ENCODE measurements at places on chromosomes 1 and 21.

- no peak for DNase-seq
Measured at GRCh38 chr1:184417916-184418315, 31.1 kb downstream of the C1orf21 start.

DNA sequence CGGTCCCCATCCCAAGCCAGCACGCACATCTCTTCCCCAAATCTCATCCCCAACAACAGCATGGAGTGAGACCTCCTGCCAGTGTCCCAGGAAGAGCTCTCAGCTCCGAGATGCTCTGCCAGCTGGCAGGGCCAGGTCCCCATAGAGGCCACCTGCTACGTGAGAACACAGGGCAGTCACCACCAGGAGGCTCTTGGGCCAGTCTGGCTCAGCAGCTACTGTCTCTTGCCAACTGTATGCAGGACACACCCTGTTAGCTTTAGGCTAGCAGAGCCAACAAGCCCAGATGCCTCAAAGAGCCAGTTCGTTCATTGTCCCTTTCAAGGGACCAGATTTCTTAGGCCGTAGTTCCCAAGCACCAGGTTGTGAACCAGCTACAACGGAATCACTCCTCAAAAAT is 36.9 kb downstream of the FBXO2 start:
- peak; percentile 50 for DNase-seq

GRCh38 chr1:205227584-205228013 is at the start of gene TMCC2:
TMCC2 (plus strand) TSS chr1:205227946; CDS start chr1:205228565, 619 bp downstream.
- peak; percentile 95 for DNase-seq

DNA sequence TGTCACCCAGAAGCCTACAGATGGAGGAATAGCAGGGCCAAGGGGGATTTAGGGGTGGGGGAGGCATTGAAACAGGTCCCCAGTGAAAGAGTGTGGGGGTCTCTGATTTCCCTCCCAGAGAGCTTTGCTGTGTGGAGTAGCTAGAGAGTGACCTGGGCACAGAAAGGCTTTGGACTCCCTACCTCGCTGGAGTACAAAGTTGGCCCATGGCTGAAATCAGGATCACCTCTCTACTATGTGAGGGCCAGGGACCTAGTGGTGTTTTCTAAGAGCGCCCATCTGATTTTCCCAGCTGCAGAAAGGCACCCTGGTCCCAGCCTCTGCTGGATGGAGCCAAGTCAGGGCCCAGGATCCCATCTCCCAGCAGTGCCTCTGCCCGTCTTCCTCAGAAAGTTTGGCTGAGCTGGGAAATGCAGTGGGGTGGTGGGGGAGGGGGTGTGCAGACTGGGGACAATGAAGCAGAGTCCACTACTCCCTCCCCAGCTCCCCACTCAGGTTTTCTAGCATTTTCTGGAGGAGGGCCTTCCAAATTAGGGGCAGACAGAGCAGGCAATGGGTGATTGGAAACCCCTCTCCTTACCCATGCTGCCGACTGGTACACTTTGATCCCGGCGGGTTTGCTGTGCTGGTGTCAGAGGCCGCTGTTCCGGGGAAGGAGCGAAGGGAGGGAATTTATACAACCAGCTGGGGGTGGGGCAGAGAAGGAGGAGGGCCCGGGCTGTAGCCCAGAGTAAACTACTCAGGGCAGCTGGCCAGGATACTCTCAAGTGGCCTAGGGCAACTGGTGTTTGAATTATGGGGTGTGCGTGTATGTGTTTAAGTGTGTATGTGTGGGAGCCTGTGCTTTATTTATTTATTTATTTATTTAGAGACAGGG is at the start of gene SELENBP1:
SELENBP1 (minus strand) TSS at position 648 of the 877 bp plus-strand sequence; CDS start at position 584, 64 bp downstream.
- DNase-seq = peak; percentile 95

DNA sequence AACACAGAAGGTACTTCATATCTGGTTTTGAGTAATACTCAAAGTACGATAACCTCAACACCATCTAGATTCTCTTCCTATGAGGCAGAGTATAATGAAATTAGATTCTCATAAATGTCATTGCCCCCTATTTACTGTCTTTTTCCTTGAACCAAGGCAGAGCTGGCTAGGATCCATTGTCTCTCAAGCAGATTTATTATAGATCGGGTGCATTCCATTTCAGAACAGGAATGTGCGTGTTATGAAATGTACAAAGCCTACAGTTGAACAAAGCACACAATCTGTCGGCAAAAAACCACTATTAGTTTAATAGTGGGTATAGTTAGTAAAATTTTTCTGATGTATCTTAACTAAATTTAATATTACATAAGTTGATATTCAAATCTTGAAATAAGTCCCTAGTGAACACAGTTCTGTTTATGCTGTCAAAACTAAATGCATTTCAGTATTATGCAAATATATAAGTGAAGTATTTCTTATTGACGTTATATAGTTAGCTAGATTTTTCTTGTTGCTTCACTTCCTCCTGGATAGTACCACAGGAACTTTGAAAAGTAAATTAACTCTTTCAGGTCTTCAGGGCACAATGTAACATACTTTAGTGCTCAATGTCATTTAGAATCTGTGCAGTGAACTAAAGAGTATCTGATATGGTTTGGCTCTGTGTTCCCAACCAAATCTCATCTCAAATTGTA is 92.1 kb downstream of the DDAH1 start:
- DNase-seq = no peak

GRCh38 chr1:179883040-179883744 is 1.1 kb downstream of the TOR1AIP1 start:
- no peak for DNase-seq

DNA sequence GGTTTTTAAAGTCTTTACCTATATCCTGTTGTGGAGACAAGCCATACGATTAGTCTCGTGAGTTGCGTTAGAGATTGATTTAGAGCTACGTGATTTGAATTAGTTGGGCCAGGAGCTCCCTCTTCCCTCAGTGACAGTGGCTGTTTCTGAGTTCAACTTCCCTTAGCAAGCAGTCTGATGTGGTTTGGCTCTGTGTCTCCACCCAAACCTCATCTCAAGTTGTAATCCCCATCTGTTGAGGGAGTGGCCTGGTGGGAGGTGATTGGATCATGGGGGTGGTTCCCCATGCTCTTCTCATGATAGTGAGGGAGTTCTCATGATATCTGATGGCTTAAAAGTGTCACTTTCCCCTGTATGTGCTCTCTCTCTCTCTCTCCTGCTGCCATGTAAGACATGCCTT is 192.9 kb upstream of the PTGFR start:
- DNase-seq = no peak

DNA sequence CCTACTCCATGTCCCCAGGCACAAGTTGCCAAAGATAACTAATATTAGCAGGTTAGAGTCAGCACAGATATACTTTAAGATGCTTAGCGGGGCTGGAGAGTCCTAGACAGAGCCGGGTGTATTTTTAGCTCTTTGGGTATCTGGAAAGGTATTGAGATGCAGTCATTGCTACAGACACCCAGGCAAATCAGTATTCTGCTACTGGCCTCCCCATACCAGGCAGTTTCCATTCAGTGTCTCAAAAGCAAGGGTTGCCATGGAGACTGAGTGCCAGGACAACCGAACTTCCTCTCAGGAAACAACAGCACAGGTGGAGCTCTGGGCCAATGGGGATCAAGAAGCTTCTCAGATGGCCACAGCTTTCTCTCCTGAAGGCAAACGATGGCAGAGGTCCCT is 45.3 kb downstream of the KCNC4 start:
- peak; percentile 14 for DNase-seq

GRCh38 chr1:98176936-98177335 is 256.1 kb upstream of the DPYD start:
- no peak for DNase-seq

Data from NCI-H1092 treated with DMSO at 0.1 percent for 48 hours (cell line).